ENCODE measurements at places on chromosomes 2 and 18. TPM values are rescaled to one million over a fixed set of nuclear protein-coding genes. Genes with fewer than 3 reads are reported as not detected.

Gene COLEC11
- total RNA-seq: 0.85 TPM

Gene SRD5A2
- not detected for total RNA-seq

Gene RTP5
- not detected for total RNA-seq

Gene CNRIP1
- total RNA-seq: 45.3 TPM

Gene TMEM87B
- 51.1 TPM for total RNA-seq

Gene ALPG
- total RNA-seq: 0.05 TPM

Gene ALPI
- not detected for total RNA-seq

Gene CCDC121
- 2.8 TPM for total RNA-seq

Gene DIS3L2
- 19.6 TPM for total RNA-seq

Gene CTAGE1
- not detected for total RNA-seq

GRCh38 chr18:35490894-35491699 is 6.7 kb downstream of the INO80C start:
- no peak for DNase-seq

- no peak for DNase-seq
Observed at GRCh38 chr18:80148326-80149199, 39.5 kb downstream of the ADNP2 start.

DNA sequence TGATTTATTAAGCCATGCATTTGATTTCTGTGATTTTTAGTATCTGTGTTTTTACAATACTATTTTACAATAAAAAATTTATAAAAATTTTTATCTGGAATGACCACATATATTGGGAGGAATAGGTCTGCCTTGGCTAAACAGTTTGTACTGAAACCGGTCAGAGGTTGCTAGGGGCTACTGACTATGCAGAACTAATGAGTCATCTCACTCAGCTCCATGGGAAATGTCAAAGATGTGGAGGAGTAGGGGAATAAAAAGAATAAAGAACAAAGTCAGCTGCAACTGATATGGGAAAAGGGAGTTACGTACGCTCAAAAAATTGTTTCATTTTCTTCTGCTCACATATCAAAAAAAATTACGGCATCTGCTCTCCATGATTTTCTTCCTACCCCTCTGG is 8.6 kb upstream of the TMEM163 start:
- DNase-seq: peak; percentile 71

DNA sequence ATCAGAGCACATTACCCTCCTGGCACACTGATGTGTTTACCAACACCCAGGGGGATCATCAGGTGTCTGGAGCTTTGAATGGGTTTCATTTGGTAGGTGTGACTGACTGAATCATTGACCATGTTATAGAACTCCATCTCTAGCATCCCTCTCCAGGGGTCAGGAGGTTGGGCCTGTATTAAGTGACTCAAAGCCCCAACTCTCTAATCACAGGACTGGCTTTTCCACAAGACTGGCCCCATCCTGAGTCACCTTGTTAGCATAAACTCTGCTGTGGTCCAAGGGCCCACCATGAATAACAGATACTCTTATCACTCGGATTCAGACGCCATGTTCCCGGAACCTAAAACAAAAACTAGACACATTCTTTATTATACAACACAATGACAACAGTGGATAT is 125.9 kb upstream of the NDUFV2 start:
- no peak for DNase-seq

DNA sequence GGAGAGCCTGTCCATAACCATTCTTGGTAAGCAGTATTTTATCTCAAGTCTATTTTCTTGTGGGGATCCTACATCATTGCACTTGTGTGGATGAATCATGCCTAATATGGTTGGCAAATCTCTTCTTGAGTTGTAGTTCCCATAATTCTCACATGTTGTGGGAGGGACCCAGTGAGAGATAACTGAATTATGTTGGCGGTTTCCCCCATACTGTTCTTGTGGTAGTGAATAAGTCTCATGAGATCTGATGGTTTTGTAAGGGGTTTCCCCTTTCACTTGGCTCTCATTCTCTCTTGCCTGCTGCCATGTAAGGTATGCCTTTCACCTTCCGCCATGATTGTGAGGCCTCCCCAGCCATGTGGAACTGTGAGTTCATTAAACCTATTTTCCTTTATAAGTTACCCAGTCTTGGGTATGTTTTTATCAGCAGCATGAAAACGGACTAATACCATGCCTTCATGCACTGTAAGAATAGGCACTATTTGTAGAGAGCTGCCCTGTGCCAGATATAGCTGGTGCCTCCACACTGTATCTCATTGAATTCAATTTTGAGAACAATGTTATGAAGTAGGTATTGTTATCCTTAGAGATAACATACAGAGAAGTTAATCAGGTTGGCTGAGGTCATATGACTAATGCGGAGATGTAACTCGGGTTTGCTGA is 148.3 kb downstream of the PLCL1 start:
- DNase-seq: no peak

DNA sequence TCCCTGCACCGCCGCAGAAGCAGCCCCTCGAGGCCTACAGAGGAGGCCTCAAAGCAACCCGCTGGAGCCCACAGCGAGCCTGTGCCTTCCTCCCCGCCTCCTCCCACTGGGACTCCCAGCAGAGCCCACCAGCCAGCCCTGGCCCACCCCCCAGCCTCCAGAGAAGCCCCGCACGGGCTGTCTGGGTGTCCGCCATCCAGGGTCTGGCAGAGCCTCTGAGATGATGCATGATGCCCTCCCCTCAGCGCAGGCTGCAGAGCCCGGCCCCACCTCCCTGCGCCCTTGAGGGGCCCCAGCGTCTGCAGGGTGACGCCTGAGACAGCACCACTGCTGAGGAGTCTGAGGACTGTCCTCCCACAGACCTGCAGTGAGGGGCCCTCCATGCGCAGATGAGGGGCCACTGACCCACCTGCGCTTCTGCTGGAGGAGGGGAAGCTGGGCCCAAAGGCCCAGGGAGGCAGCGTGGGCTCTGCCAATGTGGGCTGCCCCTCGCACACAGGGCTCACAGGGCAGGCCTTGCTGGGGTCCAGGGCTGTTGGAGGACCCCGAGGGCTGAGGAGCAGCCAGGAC is 31.2 kb downstream of the GPC1 start:
- DNase-seq: no peak

DNA sequence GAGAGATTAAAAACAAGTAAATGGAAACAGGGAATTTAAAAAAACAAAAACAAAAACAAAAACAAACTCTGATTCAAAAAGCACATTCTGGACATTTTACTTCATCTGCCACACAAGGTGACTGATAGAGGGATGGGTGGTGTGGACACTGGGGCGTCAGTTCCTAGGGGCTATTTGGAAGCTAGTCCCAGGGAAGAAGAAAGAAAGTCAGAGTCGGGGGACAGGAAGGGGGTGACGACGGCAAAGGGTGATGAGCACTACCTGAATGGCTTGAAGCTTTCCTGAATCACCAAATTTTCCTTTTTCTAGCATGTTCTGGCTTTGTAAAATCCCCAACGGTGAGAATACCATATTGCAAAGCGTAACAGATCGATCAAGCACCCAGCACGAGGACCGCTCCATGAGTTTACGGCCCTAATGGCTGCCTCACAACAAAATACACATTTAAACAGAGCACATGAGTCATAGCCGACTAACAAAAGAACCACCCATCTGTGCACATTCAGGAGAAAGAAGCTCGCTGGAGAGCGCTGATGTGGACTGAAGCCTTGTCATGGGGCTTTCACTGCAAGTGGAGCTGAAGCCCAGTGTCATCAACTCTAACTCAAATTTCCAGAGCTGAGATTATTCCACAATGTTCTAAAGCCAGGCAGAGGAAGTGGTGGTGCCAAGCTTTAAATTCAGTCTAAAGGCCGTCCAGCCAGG is 178.9 kb downstream of the LNPK start:
- no peak for DNase-seq

GRCh38 chr2:17799301-17800120 is 16.7 kb upstream of the MSGN1 start:
- no peak for DNase-seq

- DNase-seq: no peak
Observed at GRCh38 chr2:158748926-158749590, 46.1 kb upstream of the DAPL1 start.

- peak; percentile 55 for DNase-seq
Observed at GRCh38 chr2:201132518-201132917, 16.6 kb downstream of the CFLAR start.

DNA sequence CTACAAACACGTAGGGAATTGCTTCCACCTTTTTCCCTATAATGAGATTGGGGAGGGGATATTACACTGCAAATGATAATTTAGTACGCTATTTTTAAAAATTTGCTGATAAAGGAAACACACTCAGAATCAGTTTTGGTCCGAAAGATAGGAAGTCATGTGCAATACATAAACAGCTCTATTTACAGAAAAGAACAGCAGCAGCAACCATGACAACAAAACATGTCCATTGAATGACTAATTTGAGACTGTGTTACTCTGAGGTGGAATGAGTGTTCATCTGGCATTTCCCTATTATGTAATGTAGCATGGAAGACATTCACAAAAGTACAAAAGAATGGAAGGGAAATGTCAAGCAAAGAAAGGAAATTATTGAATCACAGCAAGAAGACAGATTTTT is 337.2 kb downstream of the NBAS start:
- DNase-seq: peak; percentile 96

- no peak for DNase-seq
Observed at GRCh38 chr2:220493871-220494525, 866.6 kb downstream of the SLC4A3 start.

DNA sequence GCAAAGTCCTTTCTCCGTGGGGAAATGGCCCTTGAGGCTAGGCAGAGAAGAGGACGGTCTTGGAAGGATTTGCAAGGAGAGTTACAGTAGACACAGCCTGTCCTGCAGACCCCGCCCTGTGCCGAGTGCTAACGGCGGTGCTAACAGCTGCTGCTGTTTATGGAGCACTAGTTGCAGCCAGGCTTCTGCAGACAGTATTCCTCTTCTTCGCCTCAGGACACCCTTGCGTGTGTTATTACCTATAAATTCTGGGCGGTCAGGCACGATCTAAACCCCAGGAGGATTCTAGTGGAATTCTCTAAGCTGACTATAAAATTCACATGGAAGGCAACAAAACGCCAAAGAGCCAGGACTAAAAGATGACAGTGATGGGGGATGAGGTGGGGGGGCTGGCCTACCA is 139.8 kb downstream of the GLI2 start:
- DNase-seq: no peak

DNA sequence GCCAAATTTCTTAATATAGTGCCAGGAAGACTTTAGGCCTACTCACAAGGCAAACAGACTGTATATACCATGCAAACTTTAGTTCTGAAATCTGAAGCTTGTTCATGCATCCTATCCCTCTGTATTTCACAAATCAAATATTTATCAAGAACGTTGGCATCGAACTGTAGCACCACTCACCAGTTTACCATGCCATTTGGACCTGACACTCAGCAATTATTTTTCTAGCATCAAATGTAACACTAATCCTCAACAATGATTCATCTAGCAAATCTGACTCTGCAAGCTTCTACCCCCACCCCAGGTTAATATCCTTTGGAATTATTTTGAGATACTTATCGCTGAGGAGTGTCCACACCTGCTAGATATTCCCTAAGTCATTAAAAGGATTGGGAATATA is 1506.6 kb downstream of the LRP1B start:
- DNase-seq: no peak

DNA sequence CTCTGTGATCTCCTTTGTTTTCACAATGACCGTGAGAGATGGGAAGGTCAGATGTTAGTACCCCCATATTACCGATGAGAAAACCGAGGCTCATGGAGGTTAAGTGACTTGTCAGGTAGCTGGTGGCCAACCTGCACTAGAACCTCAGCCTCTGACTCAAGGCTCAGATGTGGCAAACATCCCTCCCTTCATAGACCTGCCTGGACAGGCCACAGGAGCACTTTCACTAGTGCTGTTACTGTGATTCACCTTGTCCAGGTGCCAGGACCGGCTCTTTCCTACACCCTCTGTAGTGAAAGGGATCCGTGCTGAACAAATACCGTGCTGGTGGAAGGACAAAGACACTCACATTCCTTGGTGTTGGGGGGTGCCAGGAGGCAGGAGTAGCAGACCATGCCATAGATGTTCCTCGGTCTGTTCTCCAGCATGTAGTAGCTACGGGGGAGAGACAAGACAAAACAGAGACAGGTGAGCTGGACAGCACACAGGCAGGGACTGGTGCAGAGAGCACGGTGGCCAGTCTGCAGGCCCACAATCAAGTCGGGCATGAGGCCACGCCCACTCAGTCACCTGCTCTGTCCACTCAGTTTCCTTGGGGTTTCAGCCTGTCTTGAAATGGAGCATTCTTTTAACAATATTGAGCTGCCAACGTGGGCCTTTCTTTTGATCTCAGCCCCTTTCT is 65.9 kb downstream of the EDAR start:
- DNase-seq: no peak

DNA sequence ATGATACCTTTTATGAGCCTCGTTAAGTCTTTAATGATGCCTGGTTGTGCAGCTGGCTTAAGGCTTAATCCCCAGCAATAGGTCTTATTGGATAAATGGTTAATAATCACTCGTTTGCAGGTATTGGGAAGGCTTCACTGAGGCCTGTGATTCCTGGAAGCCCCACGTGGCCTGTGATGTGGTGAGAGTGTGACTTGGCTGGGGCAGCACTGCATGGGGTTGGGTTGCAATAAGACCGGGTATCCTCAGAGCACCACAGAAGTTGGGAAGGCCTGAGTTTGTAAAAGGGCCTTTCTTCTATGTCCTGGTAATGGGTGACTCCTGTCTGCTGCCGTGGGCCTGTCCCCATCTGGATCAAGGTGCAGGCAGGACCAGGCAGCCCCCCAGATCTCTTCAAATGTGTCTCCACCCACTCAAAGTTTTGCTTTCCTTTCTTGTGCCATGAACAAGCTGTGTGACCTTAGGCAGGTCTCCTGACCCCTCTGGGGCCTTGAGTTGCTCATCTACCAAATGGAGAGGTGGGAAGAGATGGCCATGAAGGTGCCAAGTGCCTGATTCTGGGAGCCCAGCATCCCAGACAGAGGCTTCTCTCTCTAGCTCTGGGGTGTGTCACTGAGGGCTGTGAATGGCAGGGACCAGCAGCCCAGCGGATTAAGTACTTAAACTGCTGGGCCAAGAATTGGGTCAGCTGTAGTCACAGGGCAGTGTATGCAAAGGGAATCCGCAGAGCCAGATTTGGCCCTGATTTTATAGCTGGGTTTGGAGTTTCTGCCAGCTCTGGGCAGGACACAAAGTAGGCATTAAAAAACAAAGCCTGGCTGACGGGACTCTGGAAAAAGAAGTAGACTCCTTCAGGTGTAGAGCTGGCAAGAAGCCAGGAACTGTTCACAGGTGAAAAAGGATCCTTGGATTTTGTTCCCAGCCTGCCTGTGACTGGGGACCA is 24.4 kb downstream of the LBH start:
- DNase-seq: no peak

- DNase-seq: no peak
Observed at GRCh38 chr2:8312221-8312620, 369.6 kb upstream of the ID2 start.

DNA sequence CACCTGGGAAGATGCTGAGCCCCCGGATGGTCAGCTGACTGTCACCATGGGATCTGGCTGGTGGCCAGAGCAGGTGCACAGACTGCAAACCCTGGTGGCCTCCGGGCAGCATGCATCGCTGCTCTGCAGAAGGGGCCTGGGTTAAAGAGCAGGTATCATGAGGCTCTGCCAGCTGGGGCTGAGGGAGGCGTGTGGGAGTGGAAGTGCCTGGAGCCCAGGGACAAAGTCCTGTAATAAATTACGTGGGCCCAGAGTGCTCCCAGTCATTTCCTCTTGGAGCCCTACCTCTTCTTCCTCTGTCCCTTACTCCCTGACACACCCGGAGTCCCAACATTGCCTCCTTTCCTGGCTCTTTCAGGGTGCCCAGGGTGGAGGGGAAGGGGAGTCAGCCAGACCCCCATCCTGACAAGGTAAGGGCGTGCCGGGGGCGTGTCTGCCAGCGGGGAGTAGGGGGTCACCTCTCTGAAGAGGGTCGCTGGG is at the start of gene MYO7B:
MYO7B (plus strand) TSS at position 262 of the 480 bp plus-strand sequence. CDS start 24,040 bp downstream, outside the sequence.
- no peak for DNase-seq

- no peak for DNase-seq
Observed at GRCh38 chr2:200735061-200735460, 76.6 kb upstream of the BZW1 start.

- DNase-seq: peak; percentile 54
Observed at GRCh38 chr18:49690312-49690711, 123.0 kb downstream of the ACAA2 start.
